ENCODE measurements at places on chromosomes 1 and 21. TPM values are rescaled to one million over a fixed set of nuclear protein-coding genes. Genes with fewer than 3 reads are reported as not detected.

Gene NBPF6
- not detected for polyA plus RNA-seq

Gene RGS4
- not detected for polyA plus RNA-seq

DNA sequence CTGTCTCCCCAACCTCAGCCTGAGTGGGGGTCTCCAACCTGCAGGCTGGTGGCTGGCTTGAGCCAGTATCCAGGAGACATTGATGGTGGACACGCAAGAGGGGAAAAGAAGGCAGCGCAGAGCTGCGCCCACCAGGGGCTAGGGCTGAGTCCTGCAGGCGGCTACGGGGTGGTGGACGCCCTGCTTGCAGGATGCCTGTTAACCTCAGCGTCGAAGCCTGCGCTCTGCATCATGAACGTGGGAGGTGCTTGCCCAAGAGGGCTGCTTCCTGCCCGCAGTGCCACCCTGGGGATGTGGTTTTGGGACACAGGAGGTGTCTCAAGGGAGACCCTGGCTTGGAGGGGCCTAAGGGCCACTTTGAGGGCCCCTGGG is 11.6 kb downstream of the CFAP410 start:
- no peak for DNase-seq

- DNase-seq, result no peak
These were observed 19.5 kb downstream of the GPBP1L1 start for GRCh38 chr1:45666836-45667235.

GRCh38 chr1:1092894-1093609 is 18.9 kb upstream of the RNF223 start:
- DNase-seq, result peak; percentile 46

DNA sequence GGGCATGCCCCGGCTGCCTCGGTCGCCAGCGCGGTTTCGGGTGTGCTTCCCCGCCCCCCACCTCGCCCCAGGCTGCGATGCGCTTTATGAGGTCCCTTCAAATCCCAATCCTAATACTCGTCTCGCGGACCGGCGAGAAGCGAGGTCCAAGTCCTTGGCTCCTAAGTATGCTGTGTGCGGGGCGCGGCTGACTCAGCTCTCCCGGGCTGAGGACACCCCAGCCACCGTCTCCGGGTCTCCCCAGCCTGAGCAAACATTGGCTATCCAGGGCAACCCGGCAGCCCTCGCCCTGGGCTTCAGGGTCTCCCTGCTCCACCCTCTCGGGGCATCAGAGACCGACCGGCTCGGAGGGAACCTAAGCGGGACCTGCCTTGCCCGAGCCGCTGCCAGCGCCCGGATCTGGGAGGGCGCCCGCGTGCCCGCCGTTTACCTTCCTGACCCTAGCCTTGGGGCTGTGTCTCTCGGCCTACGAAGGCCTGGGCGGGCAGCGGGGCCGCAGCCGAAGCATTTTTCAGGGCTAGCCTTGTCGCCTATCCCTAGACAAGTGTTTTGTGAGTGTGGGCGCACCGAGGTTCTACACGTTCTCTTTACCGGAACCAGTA is 1.2 kb downstream of the ITPKB start:
- peak; percentile 66 for DNase-seq

DNA sequence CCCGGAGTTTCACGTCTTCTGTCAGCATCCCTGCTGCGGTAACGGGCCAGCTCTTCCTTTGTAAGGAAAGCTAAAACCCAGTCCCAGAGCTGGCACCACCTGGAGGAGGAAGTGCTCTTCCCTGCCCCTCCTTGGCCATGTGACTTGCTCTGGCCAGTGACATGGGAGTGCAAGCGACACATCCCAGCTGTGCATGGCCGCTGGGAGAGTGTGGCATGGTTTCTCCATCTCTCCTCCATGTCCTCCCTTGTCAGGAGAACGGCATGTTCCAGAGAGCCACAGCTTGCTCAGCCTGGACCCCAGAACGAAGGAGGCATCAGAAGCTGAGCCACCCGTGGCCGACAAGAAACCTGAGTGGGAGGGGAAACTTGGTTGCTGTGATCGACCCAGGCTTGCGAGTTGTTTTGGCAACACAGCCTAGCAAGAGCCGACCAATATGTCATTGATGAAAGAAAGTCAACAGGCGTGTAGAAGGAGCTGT is 2.7 kb upstream of the PRXL2B start:
- peak; percentile 46 for DNase-seq

GRCh38 chr1:236425031-236425663 is 31.1 kb downstream of the EDARADD start:
- peak; percentile 51 for DNase-seq

- DNase-seq, result no peak
These were observed 46.7 kb downstream of the CAPZB start for GRCh38 chr1:19438516-19439195.

DNA sequence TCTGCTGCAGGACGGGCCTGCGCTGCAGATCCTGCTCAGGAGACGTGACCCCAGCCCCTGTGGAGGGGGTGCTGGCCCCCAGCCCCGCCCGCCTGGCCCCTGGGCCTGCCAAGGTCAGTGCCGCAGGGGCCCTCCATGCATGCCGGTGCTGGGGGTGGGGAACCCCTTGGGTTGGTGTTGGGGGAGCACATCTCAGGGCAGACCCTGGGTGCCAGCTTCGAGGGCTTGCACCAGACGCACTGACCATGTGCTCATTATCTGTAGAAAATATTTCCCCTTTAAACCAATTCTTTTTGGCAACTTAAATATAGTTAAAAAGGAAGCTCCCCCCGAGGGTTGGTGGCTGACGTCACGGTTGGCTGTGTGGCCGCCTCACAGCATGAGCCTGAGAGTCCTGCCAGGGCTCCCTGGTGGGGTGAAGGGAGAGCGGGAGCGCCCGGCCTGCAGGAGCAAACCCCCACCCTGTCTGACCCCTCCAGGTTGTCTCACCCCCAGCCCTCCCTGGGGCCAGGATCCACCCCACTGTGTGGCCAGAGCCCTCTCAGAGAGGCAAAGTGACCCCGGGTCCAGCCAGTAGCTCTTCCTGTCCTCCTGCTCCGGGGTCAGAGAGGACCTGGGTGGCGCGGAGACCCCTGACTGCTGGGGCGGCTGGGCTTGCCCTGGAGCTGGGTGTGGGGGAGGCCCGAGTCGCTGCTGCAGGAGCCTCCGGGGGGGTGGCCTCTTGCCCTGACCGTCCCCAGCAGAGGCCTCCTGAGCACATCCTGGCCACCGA is 5.3 kb upstream of the PFKL start:
- peak; percentile 61 for DNase-seq

- peak; percentile 76 for DNase-seq
These were observed 1.0 kb upstream of the ATP2B4 start for GRCh38 chr1:203625628-203626019.

GRCh38 chr1:150015651-150016131 is 5.2 kb upstream of the OTUD7B start:
- no peak for DNase-seq

DNA sequence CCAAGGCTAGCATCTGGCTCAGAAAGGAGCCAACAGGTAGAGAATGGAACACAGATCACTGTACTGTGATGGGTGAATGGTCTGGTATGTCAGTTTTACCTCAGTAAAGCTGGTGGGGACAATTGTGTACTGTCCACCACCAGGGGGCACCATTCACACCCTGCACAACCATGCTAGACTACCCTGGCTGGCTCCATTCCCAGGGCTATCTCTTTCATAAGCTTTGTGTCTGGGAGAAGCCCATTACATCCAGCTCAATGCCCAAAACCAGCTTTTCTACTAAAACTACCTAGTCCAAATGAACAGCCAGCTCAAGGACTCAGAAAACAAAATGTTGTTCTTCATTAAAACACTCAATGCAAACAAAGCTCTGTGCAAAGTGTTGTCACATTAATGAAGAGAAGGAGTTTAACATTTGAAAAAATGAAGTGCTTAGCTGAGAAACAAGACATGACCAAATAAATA is 62.0 kb upstream of the RASAL2 start:
- peak; percentile 29 for DNase-seq

GRCh38 chr1:150479370-150479769 is 7.8 kb upstream of the TARS2 start:
- DNase-seq, result no peak

DNA sequence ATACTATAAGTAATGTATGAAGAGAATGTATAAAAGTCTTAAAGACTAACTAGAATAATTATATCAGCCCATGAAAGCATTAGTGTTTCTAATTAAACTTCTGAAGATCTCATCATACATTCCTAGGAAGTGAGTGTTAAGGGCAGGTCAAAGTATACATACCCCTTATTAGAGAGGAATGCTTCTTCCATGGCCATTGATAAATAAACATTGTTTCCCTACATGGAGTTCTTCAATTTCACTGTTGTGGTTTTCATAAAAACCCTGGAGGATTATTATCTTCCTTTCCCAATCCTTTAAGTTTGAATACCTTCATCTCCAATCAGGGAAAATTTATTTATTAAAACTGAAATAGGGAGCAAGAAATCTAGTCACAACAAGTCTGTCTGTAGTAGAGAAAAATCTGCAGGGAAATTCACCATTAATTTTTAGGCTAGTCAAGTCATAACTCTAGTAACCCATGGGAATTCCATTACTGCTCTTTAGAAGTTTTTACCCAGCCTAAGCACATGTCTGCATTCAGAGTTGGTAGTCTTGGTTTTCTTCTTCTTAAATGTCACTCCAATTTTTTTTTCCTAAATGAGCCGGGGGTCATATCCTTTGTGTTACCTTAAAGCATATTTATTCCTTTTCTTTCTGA is 147.0 kb downstream of the TNFSF18 start:
- DNase-seq, result no peak

- DNase-seq, result no peak
These were observed 16.0 kb downstream of the JAK1 start for GRCh38 chr1:64950284-64950809.

DNA sequence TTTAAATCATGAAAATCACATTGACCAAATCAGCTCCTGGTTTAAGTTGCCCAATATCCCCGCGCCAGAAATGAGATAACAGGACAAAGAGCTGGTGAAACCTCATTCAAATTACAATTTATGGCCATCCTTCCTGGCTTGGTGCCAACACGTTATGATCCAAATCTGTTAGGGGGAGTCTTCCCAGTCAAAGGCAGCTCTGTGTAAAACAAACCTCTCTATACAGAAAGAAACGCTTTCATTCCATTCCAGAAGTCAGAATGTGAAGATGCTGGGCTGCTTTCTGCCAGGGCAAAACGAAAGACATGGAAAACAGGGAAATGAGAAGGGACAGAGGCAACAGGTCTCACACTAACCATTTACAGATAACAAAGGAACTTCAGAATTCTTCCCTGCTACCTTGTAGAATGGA is 53.5 kb upstream of the TIAM1 start:
- DNase-seq, result no peak

DNA sequence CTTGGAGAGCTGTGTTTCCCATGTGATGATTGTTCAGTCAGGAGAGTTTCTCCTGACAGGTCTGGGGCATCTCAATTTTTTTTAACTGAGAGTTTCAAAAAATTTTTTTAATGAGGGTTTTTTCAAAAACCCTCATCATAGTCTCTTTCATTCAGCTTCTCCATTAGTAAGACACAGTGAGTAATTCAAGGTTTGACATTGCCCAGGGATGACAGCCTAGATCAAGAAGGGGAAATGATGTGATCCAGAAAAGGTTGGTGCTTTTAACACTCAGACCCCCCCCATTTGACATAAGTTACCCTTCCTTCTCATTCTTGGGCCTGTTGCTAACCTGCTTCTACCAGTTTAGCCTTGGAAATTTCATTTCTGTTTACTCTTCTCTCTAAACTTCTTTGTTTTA is 189.4 kb upstream of the HOOK1 start:
- DNase-seq, result no peak

DNA sequence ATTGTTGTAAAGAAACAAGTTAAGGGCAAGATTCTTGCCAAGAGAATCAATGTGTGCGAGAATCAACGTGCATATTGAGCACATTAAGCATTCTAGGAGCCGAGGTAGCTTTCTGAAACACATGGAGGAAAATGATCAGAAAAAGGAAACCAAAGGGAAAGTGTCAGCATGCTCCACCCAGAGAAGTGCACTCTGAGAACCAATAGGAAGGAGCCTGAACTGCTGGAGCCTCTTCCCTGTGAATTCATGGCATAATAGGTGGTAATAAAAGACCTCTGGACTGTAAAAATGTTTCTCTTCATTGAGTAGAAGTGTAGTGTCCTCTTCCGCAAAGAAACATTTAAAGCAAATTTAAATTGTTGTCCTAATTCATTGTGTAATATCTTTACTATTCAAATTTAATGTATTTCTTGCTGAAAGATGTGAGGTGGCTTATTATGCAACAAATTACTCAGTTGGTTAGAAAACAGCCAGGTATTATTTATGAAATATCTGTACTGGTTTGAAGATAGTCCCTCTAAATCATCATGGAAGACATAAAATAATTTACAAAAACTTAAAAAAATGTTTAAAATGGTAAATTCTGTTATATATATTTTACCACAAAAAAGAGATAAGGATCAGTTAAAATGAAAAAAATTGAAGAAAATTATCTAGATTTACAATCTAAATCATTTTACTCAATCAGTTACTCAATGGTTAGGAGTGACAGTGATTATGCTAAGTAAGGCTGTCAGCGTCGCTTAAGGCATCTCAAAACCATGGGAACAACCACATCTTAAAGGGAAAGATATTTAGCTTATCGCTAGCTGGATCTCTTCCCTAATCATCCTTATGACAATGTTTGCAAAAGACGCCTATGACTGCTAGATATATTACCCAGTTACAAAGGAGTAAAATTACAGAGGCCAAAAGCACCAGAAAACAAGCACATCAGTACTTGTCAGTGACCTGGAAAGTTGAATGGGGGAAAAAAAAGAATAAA is 31.3 kb downstream of the NVL start:
- no peak for DNase-seq

All from B cell (primary cell).